ENCODE measurements at places on chromosomes 1 and 21.

DNA sequence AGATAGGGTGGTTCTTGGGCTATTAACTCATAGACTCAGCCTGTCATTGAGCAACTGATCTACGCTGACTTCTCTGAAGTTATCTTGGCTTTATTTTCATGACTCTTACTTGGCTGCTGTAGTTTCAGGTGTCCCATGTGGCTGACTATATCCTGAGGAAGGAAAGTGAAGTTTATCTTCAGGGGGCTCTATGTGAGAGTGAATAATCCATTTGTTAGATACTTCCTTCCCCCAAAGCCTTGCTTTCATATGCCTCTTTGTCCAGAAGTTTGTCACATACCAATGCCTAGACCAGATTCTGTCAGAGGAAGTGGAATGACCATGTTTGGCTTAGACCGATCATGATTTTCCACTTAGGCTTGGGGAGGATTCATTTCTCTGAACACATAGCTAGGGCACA is 27.9 kb upstream of the C1orf87 start:
- DNase-seq = no peak

DNA sequence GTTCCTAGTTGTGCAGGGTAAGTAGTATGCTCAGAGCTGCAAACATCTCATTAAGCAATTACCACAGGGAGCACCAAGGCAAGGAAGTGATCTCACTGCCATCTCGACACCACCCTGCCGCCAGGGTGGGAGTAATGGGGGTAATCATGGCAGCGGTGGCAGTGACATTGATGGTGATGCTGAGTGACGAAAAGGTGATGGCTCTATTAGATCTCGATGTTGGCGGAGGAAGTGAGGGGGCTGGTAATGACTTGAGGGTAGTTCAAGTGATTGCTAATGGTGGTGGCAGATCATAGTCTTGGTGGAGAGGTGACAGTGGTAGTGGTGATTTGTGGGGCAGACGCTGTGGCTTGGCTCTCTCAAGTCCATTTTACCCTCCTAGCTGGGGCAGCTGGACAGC is 25.4 kb upstream of the TENT5B start:
- DNase-seq = no peak

DNA sequence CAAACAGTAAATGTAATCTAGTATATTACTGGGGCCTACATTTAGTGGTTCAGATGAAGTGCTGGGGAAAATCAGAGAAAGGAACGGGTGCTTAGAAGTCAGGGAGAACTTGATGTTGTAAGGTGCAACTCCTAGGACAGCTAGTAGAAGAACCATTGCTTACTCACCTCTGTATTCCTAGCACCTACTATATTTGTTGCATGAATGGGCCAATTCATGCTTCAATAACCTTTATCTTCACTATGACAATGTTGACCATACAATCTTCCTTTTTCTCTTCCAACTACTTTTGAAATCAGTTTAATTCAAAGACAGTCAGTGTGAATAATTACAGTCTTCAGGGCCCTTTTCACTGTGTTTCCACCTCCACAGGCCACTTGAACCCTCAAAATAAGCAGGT is 125.0 kb upstream of the DMRTA2 start:
- no peak for DNase-seq

GRCh38 chr1:26780344-26780957 is 7.3 kb upstream of the PIGV start:
- DNase-seq = no peak

GRCh38 chr1:25232866-25233784 is 823 bp upstream of the SYF2 start:
- DNase-seq = peak; percentile 43

GRCh38 chr1:107252271-107252670 is 111.4 kb downstream of the NTNG1 start:
- no peak for DNase-seq

Data from activated T-cell treated with anti-CD3 and anti-CD28 coated beads for 24 hours (primary cell).